ENCODE measurements at places on chromosomes 3 and 15. TPM values are rescaled to one million over a fixed set of nuclear protein-coding genes. Genes with fewer than 3 reads are reported as not detected.

The ALCAM gene
- 5.9 TPM for total RNA-seq

DNA sequence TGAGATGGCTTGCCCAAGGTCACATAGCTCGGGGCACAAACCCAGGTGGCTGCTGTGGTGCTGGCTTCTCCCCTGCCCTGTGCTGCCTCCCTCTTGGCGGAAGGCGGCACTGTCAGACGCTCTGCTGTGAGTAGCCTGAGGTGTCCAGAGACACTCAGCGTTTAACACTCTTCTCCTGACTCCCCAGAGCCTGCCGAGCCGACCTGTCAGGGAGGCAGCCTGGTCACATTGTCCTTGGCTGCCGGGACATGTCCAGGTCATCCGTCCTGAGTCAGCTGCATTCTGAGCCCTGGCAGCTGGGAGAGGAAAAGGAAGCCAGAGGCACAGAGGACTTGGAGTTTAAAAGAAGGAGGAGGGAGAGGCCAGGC is 4.7 kb downstream of the LMAN1L start:
- DNase-seq: no peak
- no peaks in the 10 kb centered on the region for H3K36me3 ChIP-seq
- H3K4me3 ChIP-seq: no peak overlapping the region

DNA sequence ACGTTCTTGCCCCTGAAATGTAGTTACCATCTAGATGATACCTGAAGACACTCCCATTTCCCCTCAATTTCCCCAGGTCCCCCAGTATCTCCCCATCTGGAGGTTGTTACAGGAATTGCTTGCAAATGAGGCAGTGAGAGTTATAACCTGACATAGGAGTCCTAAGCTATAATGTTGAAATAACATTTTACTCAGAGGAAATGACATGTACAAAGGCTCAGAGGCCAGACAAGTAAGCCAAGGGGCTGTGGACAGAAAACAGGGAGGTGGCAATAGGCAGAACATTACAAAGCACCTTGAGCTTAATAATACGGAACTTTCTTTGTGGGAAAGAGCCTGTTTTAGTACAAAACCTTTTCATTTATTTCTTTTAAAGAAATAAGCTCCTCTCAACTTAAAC is 171.9 kb downstream of the FRMD5 start:
- H3K4me1 ChIP-seq: no peaks in the 10 kb centered on the region
- DNase-seq: no peak
- no peaks in the 10 kb centered on the region for H3K36me3 ChIP-seq
- H3K4me3 ChIP-seq: no peak overlapping the region
- H3K27me3 ChIP-seq: no peaks in the 10 kb centered on the region
- no peak overlapping the region for H3K27ac ChIP-seq

- H3K27ac ChIP-seq: no peak overlapping the region
- no peak for DNase-seq
- no peaks in the 10 kb centered on the region for H3K27me3 ChIP-seq
- no peaks in the 10 kb centered on the region for H3K36me3 ChIP-seq
- no peak overlapping the region for H3K4me3 ChIP-seq
These were observed 48.0 kb downstream of the TPRA1 start for GRCh38 chr3:127542441-127542952.

GRCh38 chr3:13821126-13821525 is 58.7 kb downstream of the WNT7A start:
- no peak overlapping the region for H3K4me3 ChIP-seq
- no peak overlapping the region for H3K27ac ChIP-seq
- H3K27me3 ChIP-seq: no peaks in the 10 kb centered on the region
- DNase-seq: no peak
- H3K4me1 ChIP-seq: no peaks in the 10 kb centered on the region

GRCh38 chr3:52428151-52429005 is 16.5 kb downstream of the SEMA3G start:
- no peak overlapping the region for H3K4me3 ChIP-seq
- no peak overlapping the region for H3K27ac ChIP-seq
- no peaks in the 10 kb centered on the region for H3K36me3 ChIP-seq

DNA sequence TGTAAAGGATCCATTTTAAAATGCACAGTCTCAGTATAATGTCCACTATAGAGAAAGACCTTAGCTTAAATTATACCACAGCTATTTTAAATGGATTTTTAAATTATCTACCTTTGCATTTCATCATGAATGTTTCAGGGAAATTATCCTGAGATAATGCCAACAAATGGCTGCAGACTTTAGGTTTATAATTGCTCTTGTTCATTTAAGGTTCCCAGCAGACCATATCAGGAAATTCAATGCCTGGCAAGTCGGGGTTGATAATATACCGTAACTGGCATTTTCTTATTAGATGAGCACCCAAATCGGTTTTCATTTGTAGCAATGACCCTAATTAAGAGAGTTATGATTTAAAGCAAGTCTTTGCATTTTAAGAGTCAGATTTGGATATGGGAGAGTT is 227.1 kb upstream of the ARRDC4 start:
- no peaks in the 10 kb centered on the region for H3K4me1 ChIP-seq
- H3K27me3 ChIP-seq: no peaks in the 10 kb centered on the region
- no peaks in the 10 kb centered on the region for H3K36me3 ChIP-seq
- no peak overlapping the region for H3K27ac ChIP-seq
- H3K4me3 ChIP-seq: no peak overlapping the region
- no peak for DNase-seq

DNA sequence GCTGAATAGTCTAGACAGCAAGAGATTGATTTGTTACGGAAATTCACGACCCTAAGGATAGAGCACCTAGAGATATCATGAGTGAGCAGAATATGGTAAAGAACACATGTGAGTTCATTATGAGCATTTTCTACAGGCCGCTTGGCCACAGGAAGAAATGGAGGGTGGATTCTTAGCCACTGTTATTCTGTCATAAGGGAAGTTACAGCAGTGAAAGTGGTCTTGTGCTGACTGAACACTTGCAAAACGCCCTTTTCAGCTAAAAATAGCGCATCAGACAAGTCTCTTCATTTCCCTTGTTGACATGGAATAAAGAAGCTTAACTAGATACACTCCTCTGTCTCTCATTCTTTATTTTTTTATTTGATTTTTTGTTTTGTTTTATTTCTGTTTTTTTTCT is 19.8 kb downstream of the DGKG start:
- no peaks in the 10 kb centered on the region for H3K27me3 ChIP-seq
- DNase-seq: no peak
- no peaks in the 10 kb centered on the region for H3K36me3 ChIP-seq
- no peaks in the 10 kb centered on the region for H3K4me1 ChIP-seq
- no peak overlapping the region for H3K4me3 ChIP-seq

The PLSCR4 gene
- total RNA-seq: 64.7 TPM

- no peak for DNase-seq
- H3K27me3 ChIP-seq: no peaks in the 10 kb centered on the region
- no peak overlapping the region for H3K27ac ChIP-seq
- no peaks in the 10 kb centered on the region for H3K4me1 ChIP-seq
- no peaks in the 10 kb centered on the region for H3K36me3 ChIP-seq
These were observed 42.4 kb upstream of the ETV5 start for GRCh38 chr3:186151077-186151971.

The ALDH1L1 gene
- total RNA-seq: 27.3 TPM

The NAALADL2 gene
- 0.26 TPM for total RNA-seq

DNA sequence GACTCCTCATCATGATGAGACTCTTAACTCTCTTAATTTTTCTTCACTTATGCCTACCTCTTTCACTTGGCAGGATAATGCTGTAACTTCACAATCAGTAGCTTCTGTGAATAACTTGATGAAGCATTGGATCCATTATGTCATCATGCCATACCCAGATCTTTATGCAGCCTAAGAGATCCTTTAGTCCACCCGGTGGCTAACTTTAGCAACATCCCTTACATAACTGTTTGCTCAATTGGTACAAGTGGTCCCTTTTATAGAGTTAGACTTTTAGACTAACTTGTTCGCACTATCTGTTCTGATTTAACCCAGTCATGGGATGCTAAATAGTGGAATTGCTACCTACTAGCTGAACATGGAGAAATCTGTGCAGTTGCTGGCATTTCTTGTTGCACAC is 184.5 kb downstream of the USP13 start:
- no peaks in the 10 kb centered on the region for H3K36me3 ChIP-seq
- DNase-seq: no peak
- H3K4me1 ChIP-seq: no peaks in the 10 kb centered on the region
- no peak overlapping the region for H3K4me3 ChIP-seq
- no peak overlapping the region for H3K27ac ChIP-seq

The EIF2A gene
- 266 TPM for total RNA-seq

DNA sequence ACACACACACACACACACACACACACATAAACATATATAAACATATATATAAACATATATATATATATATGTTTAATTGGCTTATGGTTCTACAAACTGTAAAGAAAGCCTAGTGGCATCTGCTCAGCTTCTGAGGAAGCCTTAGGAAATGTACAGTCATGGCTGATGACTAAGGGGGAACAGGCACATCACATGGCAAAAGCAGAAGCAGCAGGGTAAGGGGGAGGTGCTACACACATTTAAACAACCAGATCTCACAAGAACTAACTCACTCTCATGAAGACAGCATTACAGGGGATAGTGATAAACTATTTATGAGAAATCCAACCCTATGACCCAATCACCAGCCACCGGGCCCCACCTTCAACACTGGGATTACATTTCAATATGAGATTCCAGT is 922.9 kb downstream of the SI start:
- no peak overlapping the region for H3K4me3 ChIP-seq
- no peaks in the 10 kb centered on the region for H3K27me3 ChIP-seq
- DNase-seq: no peak
- H3K4me1 ChIP-seq: no peaks in the 10 kb centered on the region
- no peak overlapping the region for H3K27ac ChIP-seq
- H3K36me3 ChIP-seq: no peaks in the 10 kb centered on the region

The ERC2 gene
- total RNA-seq: not detected

GRCh38 chr3:151925419-151925818 is 52.0 kb downstream of the SUCNR1 start:
- H3K4me3 ChIP-seq: no peak overlapping the region
- no peak for DNase-seq
- H3K4me1 ChIP-seq: no peaks in the 10 kb centered on the region

DNA sequence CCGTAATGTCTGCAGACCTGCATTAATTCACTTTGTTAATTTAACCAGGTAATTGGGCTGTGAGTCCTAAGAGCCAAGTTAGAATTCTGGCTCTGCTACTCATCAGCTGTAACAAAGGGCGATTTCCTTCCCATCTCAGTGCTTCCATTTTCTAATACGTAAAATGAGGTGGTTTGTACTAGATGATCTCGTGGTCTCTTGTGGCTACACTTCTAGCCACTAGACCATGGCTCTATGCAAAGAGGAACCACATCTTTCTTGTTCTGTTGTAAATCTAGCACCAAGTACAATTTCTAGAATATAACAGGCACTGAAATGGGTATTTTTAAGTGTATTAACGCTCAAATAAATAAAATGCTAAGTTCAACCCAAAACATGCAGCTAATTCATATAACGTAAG is 174.4 kb upstream of the THBS1 start:
- H3K4me3 ChIP-seq: no peak overlapping the region
- no peak for DNase-seq
- H3K27ac ChIP-seq: no peak overlapping the region
- no peaks in the 10 kb centered on the region for H3K4me1 ChIP-seq
- no peaks in the 10 kb centered on the region for H3K36me3 ChIP-seq

The EPHB1 gene
- 3.1 TPM for total RNA-seq

DNA sequence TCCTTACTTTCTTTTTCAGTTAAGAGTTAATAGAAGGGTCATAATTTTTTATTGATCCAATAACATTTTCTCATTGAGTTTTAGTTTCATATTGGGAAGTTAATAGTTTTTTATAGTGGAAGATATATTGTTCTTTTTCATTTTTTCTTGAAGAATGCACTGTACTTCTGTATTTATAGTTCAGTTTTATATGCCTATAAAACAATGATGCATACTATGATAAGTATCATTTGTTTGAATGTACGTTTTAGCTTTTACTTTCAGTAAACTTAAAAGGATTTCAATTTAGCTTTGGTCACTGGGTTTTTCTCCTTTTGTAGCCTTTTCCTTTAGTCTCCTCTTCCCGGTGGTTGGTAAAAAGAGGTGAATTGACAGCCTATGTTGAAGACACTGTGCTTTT is 98.8 kb downstream of the DHX36 start:
- DNase-seq: no peak
- H3K4me3 ChIP-seq: no peak overlapping the region
- no peak overlapping the region for H3K27ac ChIP-seq
- no peaks in the 10 kb centered on the region for H3K4me1 ChIP-seq

DNA sequence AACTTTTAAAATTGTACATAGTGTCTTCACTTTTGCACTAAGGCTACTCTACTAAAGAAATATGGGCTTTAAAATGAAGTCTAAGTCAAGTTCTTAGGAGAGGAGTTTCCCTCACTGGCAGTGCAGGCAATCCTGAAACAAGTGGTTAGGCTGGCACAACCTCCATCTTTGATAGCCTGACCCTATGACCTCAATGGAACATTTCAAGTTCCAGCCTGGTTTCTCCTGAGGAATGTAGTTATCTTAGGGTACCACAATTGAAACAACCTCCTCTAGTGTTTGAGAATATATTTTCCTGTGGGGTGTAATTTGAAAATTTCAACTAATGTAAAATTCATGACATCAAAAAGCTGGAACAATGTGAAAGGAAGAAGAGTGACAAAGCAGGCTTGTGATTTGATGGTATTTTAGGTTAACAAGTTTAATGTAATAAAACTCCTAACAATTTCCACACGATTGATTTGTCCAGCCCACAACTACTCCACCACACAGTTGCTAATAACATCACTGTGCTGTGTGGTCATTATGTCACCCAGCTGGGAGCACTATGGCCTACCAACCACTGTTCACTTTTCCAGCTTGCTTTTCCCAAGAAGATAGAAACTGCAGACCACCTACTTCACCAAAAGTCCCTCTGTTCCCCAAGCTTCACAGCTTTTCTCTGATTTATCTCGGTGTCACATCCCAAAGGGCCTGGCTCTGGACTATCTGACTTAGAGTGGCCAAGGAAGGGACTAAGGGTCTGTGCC is 1.8 kb downstream of the WWTR1 start:
- peak overlapping the region; percentile 98 for H3K27ac ChIP-seq
- DNase-seq: no peak
- peak overlapping the region; percentile 95 for H3K4me3 ChIP-seq
- H3K36me3 ChIP-seq: no peaks in the 10 kb centered on the region
- peaks cover 4% of the 10 kb centered on the region for H3K4me1 ChIP-seq

GRCh38 chr3:119428538-119428937 is 34.9 kb downstream of the TMEM39A start:
- H3K27me3 ChIP-seq: no peaks in the 10 kb centered on the region
- no peak overlapping the region for H3K27ac ChIP-seq
- no peak overlapping the region for H3K4me3 ChIP-seq
- DNase-seq: no peak
- H3K36me3 ChIP-seq: no peaks in the 10 kb centered on the region

The ANKDD1A gene
- total RNA-seq: 36.2 TPM

DNA sequence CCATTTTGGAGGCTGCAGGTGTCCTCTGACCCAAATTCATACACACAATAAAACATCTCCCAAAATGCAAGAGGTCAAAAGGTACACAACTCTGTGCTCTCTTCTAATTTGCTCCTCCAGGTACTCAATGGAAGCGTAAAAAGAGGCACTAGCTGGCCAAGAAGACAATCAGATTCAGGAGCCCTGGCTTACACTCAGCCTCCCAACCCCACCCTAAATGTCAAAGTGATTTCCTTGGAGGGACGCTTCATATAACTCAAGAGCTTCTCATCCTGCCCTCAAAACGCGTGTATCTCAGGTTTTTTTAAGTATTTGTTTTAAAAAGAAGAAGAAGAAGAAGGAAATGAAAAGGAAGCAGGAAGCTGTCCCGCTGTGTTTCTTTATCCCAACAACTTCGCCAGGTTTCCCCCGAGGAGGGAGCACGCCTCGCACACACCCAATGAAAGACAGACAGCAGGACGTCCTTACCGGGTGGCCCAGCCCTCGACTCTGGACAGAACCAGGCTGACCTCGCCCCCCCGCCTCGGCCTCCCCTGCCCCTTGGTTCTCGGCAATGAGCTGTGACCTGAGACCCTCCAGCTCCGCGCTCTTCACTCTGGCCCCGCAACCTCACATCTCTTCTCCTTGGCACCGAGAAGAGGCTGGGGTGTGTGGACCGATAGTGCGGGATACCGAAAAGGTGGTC is 620.7 kb upstream of the ZNF385D start:
- no peak overlapping the region for H3K4me3 ChIP-seq
- no peaks in the 10 kb centered on the region for H3K27me3 ChIP-seq

Data from uterus (tissue), 4 donors.